ENCODE measurements at places on chromosomes 6 and 20.

GRCh38 chr20:7523288-7523687, 417.0 kb downstream of the HAO1 start:
- no peak for DNase-seq

DNA sequence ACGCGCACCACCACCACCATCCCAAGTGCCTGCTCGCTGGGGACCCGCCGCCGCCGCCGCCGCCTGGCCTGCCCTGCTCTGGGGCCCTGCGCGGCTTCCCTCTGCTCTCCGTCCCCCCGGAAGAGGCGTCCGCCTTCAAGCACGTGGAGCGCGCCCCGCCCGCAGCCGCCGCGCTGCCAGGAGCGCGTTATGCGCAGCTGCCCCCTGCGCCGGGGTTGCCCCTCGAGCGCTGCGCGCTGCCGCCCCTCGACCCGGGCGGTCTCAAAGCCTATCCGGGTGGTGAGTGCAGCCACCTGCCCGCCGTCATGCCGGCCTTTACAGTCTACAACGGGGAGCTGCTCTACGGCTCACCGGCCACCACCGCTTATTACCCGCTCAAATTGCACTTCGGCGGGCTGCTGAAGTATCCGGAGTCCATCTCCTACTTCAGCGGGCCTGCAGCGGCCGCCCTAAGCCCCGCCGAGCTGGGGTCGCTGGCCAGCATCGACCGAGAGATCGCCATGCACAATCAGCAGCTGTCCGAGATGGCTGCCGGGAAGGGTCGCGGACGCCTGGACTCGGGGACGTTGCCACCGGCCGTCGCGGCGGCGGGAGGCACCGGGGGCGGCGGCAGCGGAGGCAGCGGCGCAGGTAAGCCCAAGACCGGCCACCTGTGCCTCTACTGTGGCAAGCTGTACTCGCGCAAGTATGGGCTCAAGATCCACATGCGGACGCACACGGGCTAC, 7.2 kb downstream of the PRDM13 start:
- DNase-seq: no peak

DNA sequence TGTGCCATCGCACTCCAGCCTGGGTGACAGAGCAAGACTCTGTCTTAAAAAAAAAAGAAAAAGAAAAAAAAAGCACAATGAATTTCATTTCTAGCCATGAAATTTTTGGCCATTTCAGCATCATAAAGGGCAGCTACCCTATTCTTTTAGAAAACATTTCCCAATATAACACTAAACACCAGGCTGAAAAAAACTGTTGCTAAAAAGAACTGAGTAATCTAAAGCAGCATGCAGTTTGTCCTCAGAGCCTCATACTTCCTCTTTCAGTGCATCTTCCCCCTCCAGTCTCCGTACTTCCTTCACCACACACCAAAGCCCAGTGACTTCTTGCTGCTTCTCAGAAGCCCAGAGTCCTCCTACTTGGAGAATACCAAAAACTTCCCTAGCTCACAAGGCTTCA, 5.6 kb upstream of the IFNGR1 start:
- no peak for DNase-seq

DNA sequence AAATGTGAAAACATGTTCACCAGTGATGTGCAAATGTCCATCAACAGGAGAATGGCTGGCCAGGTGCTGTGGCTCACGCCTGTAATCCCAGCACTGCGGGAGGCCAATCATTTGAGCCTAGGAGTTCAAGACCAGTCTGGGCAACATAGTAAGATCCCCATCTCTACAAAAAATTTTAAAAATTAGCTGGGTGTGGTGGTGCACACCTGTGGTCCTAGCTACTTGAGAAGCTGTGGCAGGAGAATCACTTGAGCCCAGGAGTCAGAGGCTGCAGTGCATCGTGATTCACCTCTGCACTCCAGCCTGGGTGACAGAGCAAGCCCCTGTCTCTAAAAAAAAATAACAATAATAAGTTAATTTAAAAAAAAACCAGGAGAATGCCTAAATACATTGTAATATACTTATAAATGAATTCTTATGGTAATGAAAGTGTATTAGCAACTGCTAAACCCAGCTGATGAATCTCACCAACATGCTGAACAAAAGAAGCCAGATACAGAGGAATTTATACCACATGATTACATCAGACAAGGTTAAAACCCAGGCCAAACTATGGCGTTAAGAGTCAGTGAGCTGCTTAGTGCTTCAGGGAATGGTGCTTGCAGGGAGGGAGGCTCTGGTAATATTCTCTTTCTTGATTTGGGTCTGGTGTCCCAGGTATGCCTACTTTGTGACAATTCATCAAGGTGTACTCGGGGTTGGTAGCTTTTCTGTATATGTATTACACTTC, 36.4 kb downstream of the RPP40 start:
- DNase-seq: no peak

DNA sequence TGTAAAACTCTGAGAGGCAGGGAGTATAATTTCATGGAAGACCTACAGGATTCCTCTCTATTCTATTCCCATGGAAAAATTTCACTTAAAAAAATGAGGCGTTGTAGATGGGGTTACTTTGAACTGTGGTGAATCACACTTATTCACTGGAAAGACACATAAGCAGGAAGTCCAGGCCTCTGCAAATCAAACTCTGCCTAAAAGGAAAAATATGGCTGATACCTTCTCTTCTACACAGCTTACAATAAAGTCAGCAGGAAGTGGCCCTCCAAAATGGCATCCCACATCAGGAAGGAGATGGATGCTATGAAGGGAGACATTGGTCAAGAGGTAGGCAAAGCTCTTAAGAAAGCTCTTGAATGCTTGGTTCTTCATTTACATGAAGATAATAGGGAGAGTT, 115.9 kb downstream of the FYN start:
- no peak for DNase-seq

DNA sequence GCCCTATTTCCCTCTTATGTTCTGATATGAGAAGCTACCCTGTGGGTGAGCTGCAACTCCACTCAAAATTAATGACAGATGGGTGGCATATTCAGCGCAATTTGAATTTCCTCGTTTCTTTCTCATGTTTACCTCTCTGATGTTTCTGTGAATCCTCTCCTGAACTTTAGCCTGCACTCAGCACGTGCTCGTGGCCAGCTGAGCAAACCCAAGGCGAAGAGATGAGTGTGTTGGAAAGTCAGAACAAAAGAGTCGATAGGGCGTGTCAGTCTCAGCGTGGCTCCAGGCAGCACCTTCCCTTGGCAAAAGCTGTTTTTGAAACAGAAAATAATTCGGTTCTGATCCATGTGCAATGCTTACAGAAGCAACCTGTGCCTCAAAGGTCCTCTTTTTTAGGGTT, 226.1 kb upstream of the GMDS start:
- no peak for DNase-seq

GRCh38 chr20:4082406-4083097, 67.2 kb upstream of the RNF24 start:
- DNase-seq: peak; percentile 44

- no peak for DNase-seq
Observed at GRCh38 chr6:136012198-136012887, 160.8 kb downstream of the PDE7B start.

DNA sequence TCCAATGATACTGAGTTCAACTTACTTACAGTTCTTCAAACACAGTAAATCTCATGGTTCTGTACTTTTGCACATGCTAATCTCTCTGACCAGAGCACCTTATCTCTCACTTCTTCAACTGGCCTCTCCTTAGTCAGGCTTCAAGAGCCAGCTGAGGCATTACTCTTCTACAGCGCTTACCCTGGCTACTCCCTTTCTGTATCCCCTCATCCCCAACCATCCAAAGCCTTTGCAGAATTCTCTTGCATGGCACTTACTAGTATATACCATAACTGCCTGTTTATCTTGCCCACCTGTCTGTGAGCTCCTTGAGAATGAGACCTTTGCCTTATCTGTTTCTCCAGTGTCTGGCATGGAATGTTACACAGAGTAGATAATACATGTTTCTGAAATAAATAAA, 49.2 kb downstream of the SESN1 start:
- no peak for DNase-seq

DNA sequence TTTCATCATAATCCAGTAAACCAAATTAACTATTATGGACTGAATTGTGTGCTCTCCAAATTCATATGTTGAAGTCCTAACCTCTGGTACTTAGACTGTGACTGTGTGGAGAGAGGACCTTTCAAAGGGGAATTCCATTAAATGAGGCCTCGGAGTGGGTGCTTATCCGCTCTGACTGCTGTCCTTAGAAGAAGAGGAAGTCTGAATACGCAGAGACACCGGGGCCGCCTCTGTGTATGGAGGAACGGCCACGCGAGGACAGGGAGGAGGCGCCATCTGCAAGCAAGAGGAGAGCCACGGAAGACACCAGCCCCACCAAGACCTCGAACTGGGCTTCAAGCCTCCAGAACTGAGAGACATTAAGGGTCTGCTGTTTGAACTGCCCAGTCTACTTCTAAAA, 35.6 kb upstream of the RPS6KA2 start:
- DNase-seq: no peak

- DNase-seq: no peak
Observed at GRCh38 chr6:63476302-63476701, 96.0 kb upstream of the LOC128125822 start.

GRCh38 chr6:117346142-117346930, 79.4 kb downstream of the ROS1 start:
- DNase-seq: no peak

DNA sequence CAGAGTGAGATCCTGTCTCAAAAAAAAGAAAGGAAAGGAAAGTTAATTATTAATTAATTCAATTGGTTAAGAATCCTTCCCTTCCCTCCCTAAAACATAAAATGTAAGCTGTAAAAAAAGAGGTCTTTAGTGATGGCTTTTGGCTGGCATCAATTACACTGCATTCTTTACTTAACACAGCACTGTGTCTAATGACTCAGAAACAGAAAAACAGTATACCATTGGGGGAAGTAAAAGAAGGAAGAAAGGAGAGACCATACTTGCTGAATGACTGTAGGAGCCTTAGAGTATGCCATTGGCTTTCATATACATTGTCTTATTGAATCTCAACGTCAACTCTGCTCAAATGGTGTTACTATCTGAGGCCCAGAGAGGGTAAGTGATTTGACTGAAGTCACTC, 18.3 kb upstream of the CITED2 start:
- DNase-seq: no peak

DNA sequence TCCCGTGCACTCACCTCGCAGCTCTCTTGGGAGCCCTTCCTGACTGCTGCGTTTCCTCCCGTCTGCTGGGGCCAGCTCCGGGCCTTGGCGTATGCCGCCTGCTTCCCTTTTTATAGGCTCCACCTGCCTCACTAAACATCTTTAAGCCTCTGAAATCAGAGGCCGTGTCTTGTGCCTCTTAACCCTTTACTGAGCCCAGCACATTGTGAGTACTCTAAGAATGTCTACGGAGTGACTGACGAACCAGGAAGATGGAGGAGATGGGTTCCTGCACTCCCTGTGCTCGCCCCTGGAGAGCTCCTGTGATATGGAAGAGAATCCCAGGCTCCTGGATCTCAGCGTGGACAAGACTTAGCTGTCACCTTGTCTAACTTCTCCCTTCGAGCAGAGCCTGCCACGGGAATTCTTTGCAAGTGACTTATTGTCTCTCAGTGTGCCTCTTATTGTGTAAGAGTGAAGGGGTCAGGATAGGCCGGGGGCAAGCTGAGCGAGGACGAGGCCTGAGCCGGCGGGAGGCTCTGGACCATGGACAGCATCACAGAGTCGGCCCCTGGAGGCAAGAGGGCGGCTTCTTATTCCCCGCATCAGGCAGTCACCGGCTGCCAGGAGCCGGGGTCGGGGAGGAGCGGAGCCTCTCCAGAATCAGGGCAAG, 70.9 kb upstream of the CCDC167 start:
- no peak for DNase-seq

DNA sequence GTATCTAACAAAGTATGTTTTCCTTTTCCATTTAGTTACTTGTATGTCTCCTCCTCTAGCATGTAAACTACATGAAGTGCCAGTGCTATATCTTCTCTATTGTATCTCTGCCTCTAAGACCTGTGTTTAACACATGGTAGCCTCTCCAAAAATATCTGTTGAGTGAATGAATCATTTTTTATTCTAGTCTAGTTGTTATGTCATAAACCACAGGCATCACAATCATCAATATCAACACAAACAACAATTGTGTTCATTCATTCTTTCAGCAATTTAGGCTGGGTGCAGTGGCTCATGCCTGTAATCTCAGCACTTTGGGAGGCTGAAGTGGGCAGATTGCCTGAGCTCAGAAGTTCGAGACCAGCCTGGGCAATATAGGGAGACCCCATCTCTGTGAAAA, 111.6 kb upstream of the EYA4 start:
- no peak for DNase-seq

DNA sequence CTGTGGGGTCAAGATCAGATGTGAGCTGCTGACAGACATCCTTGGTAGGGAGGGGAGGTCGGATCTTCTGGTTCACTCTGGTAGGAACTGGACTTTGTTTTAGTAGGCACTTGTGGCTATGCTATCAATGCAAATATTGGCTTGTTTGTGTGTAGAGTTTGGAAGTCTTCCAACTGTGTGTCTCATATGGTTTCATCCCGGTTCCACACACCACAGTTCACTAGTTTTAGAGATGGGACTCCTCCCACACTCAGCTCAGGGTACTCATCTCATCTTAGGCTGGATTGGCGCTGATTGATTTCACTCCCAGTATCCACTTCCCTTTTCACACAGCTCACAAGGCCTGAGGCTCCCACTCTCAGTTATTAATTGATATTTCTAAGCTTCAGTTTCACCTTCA, 161.3 kb downstream of the THBS2 start:
- DNase-seq: no peak

DNA sequence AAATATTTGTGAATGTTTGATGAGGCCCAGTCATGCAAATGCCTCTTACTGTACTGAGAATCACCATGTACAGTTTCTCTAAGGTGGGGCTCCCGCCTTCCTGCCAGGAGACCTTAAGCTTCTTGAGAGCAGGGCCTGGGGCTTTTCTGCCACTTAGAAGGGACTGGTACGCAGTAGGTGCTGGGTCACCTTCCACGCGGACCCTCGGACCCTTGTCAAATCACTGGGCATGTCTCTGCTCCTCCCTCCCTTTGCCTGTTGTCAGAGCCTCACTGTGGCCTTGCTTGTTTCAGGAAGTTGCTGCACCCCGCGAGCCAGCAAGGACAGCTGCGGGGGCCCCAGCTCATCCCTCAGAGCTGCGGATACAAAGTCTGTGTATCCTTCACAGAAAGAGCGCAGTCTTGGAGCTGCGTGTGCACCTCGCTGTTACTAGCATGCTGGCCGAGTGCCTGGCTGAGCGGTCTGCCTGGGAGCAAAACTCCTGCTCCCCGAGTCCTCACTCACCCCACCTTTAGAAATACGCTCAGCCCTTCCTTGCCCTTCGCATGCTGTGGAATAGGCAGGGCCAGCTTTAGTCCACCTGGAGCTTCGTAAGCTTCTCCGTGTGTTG, 30.7 kb upstream of the IRF4 start:
- no peak for DNase-seq

Measured in tibial nerve (tissue), 4 donors.